ENCODE measurements at places on chromosomes 11 and 22.

DNA sequence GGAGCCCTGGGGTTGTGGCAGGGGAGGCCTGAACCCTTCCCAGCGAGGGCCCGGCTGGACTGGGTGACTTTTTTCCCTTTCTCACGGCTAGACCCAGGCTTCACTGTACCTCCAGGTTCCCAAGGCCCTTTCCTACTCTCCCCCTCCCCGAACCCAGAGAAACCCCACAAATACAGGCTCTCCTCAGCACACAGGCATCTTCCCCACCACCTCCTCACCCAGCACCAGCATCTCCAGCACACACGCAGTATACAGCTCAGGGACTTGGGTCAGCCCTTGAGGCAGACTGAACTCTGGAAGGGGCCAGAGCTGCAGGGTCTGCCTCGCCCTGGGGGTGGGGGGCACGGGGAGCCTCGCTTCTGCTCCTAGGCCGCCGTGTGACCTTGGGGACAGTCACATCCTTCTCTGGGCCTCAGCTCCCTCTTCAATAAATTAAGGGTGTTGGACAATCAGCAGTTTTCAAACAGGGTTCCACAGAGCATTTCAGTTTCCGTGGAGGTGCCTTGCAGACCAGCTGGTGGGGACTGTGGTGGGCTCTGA lies 4.5 kb downstream of the TMPRSS13 start:
- no peak for DNase-seq

- DNase-seq: no peak
These were observed 32.7 kb downstream of the BRSK2 start for GRCh38 chr11:1422481-1422880.

- DNase-seq: no peak
These were observed 29.9 kb upstream of the CSNK2A3 start for GRCh38 chr11:11382858-11383532.

DNA sequence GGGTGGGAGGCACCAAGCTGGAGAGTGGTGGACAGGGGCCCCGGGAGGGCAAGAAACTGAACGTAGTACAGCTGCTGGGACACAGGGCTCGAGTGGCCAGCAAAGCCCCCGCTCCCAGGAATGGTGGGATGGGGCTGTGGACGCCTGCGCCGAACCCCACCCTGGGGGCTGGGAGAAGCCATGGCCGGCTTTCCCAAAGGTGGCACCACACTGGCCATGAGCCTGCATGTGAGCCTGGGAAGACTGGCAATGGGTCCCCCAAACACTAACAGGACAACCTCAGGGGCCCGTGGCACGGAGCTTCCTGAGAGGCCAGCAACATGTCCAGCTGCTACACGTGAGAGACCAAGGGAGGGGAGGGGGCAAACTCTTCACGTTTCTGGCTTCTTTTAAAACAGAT lies 4.0 kb downstream of the ALG12 start:
- no peak for DNase-seq

DNA sequence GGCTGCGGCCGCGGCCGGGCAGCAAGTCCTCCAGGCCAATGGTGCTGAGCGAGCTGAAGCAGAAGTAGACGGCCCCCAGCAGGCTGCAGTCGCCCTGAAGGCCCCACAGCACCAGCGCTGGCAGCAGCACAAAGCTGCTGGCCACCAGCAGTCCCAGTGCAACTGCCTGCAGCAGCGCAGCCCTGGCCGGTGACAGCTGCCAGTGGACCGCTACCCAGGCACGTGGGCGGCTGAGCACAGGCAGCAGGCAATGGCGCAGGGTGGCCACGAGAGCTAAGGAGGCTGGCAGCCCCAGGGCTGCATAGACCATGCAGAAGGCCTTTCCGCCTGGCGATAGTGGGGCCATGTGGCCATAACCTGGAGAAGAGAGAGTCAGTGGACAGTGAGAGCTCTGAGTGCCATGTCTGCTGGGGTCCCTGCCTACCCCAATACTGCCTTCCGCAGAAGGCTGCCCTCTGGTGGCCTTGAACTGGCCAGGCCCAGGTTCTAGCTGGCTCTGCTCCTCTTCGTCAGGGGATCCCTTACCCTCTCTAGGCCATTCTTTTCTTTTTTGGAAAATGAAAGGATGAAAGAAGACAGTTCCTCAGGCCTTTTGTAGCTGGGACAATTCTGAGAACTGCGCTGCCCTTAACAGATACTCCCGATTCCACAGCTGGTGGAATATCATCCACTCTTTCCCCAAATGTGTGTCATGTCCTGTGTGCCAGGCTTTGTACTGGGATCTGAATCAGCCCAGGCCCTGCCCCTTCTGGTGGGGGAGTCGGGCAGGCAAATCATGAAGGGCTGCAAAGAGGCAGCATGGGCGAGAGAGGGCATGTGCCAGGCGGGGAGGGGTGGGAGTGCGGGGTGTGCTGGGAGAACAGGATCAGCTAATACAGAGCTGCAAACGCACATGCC lies 1.8 kb downstream of the KCNK7 start:
- DNase-seq: peak; percentile 72

- no peak for DNase-seq
These were observed 348.9 kb downstream of the LRRC4C start for GRCh38 chr11:41110527-41110926.

DNA sequence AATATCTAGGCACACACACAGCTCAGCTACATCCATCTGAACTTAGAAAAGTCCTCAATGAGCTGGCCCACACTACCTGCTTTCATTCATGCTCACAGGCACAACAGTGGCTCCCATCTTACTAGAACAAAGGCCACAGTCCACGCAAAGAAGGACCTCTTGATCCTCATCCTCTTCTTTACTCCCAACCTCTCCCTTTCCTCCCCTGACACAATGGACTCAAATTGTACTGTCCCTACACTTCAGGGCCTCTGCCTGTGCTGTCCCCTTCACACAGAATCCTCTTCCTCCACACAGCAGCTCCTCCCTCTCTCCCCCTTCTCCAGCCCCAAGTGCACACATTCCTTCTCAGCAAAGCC lies 12.7 kb downstream of the SMCO4 start:
- no peak for DNase-seq

DNA sequence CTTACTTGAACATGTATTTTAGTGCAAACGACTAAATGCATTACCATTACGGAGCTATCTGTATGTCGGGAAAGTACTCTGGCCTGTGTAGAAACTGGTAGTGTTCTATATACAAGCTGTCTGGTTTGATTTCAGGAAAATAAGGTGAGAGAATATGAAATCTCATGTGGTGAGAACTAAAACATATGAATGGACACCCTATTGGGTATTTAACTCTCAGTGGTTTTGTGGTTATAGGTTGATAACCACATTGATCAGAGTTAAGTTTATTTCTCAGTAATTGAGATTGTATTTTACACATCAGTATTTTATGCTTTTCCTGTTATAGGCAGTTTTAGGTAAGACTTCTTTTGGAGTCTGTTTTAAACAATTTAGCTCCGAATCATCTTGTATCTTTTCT lies 10.4 kb downstream of the ANO5 start:
- DNase-seq: no peak

DNA sequence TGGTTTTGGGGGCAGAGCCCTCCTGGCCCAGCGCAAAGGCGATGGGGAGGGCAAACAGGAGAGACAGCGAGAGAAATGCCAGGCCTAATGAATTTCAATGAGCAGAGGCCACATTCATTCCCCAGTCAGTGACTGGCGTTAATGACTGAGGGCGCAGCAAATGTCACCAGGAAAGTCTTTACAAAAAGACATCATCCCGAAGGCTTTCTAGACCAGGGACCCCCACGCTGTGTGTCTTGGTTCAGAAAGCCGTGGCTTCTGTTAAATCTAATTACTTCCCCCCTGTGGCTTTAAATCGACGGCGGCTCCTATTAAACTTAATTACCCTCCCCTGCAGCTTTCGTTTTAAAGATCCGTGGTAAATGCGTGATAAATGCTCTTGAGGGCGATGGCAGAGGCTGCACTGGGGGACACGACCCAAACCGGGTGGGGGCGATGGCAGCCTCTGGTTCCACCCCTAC lies 1.6 kb upstream of the FGF19 start:
- no peak for DNase-seq

DNA sequence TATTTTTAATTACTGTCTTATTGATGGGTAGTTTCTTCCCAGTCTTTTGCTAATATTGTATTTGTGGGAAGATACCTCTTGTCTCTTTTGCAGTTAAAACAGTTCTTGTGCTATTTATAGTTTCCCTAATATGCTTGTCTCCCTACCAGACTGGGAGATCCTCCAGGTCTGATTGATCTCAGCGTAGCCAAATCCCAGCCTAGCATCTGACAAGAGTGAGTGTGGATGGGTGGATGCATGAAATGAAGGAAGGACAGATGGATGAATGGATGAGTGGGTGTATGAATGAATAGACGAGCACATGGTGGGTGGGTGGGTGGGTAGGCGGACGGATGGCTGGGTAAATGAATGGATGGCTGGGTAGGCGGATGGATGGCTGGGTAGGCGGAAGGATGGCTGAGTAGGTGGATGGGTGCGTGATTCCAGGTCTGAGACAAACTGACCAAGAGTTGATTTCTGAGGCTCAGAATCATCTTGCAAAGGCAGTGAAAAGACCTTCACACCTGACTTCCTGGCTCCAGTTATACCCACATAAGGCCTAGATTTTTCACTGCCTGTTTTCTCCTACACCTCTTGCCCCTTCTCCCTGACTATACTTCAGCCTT lies 11.4 kb downstream of the DNAJB13 start:
- DNase-seq: no peak

DNA sequence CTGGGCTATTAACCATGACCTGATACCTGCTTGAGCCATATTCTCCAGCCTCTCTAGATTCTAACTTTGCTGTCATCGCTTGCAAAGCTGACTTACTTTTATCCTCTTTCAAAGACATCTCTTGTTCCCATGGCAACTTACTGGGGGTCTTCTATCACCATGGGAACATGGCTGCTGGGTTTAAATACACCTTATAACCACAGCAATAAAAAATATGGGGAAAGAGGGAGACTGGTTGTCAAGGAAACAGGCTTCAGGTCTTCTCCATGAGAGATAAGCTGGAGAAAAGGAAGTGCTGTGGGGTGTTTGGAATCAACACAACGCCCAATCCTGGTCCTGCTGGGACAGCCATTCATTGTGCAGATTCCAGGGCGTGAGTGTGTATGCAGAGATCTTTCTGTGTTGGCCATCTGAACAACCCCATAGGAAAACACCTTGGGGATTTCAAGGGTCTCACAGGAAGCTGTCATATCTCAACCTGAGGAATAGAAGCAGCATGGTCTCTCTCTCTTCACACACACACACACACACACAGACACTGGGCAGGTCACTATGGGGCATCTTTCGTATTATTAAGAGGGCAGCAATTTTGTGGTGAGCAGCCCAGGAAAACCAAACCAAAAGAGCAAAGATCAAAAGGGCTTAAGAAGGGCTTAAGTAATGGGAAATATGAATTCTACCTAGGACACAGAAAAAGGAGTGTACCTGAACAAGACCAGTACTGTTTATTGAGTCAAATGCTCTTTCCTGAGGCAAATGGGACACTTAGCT lies 344.7 kb upstream of the NCAM1 start:
- DNase-seq: no peak

- no peak for DNase-seq
These were observed 773 bp upstream of the PATL1 start for GRCh38 chr11:59669611-59670009.

- no peak for DNase-seq
These were observed 48.8 kb downstream of the ENDOD1 start for GRCh38 chr11:95138448-95138847.

DNA sequence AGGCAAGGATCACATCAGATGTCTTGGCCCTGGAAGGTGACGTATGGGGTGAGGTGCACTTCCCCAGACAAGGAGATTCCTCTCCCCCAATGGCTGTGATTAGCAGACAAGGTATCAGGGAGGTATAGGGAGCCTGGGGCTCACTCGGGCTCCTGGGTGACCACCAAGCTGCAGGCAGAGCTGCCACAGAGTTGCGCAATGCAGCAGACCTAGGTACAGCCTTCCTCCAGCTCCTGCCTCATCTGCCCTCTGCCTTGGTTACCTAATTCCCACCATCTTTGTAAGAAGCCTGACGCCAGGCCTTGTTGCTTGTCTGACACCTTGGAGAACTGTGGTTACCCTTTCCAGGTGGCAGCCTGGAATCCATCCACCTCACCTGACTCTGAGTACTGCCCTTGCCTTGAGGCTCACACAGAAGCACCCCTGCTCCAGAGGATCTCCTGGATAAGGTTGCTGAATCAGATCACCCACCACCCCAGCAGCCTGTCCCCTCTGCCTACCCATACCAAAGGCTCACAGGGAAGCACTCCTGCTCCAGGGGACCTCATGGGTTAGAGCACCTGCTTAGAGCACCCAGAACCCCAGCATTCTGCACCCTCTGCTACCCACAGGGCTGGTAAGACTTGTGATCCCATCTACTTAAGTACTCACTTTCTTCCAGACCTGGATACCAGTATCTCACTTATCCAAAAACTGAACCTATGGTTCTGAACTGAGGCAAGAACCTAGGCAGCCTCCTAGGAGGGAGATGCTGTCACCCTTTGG lies 40.4 kb downstream of the GAB4 start:
- DNase-seq: no peak

DNA sequence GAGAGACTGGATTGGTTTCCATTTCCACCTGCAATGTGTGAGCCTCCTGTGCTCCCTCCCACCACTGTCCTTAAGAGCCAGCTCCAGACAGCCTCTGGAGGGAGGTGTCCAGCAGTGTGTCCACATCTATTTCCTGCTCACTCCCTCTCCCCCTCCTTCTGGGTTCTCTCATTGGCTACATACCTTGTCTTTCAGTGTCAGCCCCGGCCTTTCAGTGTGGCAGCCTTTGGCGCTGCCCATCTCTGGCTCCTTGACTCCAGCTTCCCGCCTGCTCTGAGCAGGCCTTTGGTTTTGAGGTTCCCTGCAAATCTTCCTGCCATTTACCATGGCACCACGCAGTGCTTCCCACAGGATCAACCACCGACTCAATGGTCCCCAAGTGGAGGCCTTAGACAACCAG lies 19.0 kb upstream of the PTPRJ start:
- peak; percentile 54 for DNase-seq

DNA sequence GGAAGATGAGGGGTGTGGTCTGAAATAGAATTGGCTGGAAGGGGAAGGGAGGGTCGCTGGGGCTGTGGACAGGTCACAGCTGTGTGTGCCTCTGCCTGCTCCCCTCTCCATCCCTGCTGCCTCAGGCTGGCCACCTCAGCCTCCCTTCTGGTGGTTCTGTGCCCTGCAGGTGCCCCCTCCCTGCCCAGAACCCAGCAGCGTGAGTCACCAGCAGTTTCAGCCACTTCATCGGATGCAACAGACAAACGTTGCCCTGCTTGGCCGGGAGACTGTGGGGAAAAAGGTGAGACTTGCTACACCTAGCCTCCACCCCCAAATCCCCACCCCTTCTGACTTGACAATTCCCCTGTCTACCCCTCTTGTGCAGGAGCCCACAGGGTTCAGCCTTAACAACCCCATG lies 21.8 kb upstream of the LRRC10B start:
- DNase-seq: no peak

DNA sequence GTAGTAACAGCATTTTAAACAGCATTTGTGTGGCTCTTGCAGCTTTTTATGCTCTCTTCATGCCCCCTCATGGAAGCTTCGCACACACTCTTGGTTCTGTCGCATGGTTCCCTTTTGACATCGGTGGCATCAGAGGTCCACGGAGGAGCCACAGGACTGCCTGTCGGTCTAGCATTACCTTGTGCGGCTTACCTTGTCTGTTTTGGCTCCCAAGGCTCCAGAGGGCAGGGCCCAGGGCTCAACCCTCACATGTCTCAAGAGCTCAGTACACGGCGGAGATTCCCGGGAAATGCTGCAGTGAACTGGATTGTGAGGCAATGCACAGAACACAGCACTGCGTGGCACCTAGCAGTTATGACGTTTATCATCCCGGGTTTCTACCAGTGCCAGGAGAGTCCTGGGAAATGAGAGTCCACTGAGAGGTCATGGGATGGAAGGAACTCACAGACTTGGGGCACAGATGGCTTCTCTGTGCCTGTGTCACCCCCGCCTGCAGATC lies 1015.8 kb downstream of the TBC1D22A start:
- no peak for DNase-seq
